ENCODE measurements at places on chromosomes 3 and 15.
A peak's percentile ranks its signal among the peaks of the same experiment; 100 is the strongest.

- DNase-seq: no peak
These were observed 8.1 kb downstream of the PCCB start for GRCh38 chr3:136258199-136258598.

DNA sequence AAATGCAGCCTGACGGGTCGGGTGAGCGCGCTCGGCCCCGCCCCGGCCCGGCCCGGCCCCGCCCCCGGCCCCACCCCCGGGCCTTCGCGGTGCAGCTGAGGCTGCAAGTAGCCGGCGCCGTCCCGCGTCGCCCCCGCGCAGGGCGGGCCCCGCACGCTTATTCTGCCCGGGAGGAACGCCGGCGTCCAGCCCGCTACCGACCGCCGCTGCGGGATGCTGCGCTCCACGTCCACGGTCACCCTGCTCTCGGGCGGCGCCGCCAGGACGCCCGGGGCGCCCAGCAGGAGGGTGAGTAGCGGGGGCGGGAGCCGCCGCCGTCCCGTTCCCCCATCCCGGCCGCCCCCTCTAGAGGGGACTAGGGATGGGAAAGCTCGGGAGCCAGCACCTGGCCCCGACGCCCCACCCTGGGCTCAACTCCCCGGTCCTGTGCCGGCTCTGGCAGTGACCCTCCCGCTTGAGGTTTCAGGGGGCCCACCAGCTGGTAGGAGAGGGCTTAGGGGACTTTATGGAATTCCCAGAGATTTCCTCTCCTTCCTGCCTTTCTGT, at the start of gene MYZAP:
Gene MYZAP, plus strand, starts transcription at position 83 of the 546 bp plus-strand sequence. Its CDS starts 131 bp downstream, at position 214.
- peak; percentile 32 for DNase-seq

GRCh38 chr3:8542190-8543135, 40.8 kb downstream of the LMCD1 start:
- no peak for DNase-seq

DNA sequence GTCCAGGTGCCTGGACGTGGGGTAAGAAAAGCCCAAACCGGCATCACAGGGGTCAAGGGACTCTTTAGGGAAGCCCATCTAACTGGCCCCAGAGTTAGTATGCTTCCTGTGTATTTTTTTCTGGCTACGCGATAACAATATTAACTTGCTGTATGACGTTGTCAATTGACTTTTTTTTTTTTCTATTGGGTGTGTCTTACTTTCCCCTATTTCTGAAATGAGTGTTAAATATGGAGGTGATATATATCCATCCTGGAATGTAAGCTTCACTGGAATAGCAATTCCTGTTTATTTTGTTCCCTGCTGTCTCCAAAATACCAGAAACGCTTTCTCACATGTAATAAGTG, 598 bp upstream of the GMNC start:
- DNase-seq: no peak

GRCh38 chr15:56802161-56802560, 68.9 kb upstream of the ZNF280D start:
- no peak for DNase-seq

- no peak for DNase-seq
These were observed 34.0 kb downstream of the TPRA1 start for GRCh38 chr3:127556565-127556964.

GRCh38 chr3:123740391-123740822, 143.7 kb downstream of the MYLK start:
- no peak for DNase-seq

GRCh38 chr15:84975871-84976351, 5.7 kb upstream of the PDE8A start:
- DNase-seq: no peak

Data from stimulated activated CD4-positive, alpha-beta T cell treated with anti-CD3 and anti-CD28 coated beads, TNF-alpha, amount 100 ng/mL, for 24 hours (primary cell).